ENCODE measurements at places on chromosomes 2 and 18.

DNA sequence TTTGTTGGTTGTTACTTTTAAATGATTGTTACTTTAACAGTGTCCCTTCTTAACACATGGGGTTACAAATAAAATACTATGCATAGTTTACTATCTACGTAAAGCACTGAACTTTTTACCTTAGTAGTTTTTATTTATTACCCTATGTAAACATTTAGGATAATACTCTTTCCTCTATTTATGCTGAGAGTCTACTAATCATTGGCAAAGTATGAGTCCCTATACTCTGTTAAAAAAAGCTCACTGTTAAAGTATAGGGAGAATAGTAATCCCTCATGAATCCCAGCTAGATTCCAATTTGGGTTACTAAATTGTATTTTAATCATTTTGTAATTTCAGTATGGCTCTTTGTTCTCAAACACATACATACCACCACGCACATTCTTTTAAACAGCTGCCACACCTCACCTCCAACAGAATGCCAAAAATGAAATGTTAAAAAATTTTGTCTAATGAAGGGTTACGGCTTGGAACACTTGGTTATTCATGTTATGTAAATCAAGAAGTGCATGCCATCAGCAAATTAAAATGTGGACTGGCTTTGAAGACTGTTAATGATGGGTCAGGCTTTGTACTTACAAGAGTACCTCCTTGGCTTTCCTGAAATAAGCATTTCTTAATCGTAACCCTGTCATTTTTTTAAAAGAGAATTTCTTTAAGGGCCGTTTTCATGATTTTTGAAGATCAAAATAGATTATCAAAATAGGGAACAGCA is 104.9 kb downstream of the TMEM247 start:
- DNase-seq = no peak

DNA sequence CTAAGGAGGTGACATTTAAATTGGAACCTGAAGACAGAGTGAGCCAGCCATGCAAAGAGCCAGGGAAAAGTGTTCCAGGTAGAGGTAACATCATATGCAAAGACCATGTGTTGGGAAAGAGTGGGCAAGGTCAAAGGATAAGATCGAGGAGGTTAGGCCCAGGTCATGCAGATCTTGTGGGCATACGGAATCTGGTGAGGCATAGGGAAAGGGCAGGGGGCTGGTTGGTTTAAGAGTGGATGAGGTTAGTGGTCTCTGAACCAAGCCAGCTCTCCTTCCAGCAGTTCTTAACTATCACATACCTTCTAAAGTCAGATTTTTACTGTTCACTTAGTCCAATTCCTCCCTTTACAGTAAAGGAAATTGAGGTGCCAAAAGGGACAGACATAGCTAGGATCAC is 3.0 kb downstream of the ANKRD53 start:
- DNase-seq = no peak

- DNase-seq = no peak
These were observed 489.3 kb downstream of the TSN start for GRCh38 chr2:122244598-122245229.

GRCh38 chr2:118122594-118123281 is 34.5 kb downstream of the INSIG2 start:
- DNase-seq = peak; percentile 14

DNA sequence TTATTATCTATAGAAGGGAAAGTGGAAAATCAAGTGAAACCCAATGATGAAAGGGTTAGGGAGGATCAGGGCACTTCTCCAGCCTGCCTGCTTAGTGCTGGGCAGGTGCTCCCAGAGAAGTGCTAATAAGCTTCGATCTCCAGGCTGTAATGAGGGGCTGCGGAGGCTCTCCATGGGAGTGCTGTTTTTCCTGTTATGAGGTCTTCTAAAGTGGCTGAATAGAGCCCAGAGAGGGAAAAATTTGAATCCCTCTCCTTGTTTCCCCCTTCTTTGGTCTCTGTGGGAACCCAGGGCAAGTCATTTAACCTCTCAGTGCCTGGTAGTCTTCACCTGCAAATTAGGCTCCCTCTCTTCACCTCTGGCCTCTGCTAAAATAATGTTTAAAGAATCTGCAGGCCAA is 351.7 kb upstream of the DCC start:
- DNase-seq = no peak

GRCh38 chr18:56492136-56492535 is 146.3 kb downstream of the TXNL1 start:
- no peak for DNase-seq

- DNase-seq = peak; percentile 86
These were observed 90.6 kb downstream of the TWIST2 start for GRCh38 chr2:238938401-238939055.

GRCh38 chr18:60675126-60675525 is 302.6 kb upstream of the MC4R start:
- no peak for DNase-seq

Data from muscle of arm (tissue), 14 donors.